A549 treated with Mapracorat at 1 μM for 4 hours (cell line): ENCODE measurements at places on chromosomes 5 and 9. TPM values are rescaled to one million over a fixed set of nuclear protein-coding genes. Genes with fewer than 3 reads are reported as not detected.

The PCDHGA6 gene
- 0.13 to 0.27 TPM (median 0.21 TPM) in 5 replicates for total RNA-seq

The RBM18 gene
- total RNA-seq: 18.1 to 23.5 TPM (median 21.7 TPM) in 5 replicates

The GRPEL2 gene
- 7.0 to 8.4 TPM (median 7.4 TPM) in 5 replicates for total RNA-seq

The F2RL2 gene
- 2.8 to 4.1 TPM (median 3.1 TPM) in 5 replicates for total RNA-seq

The OR1J2 gene
- not detected in 5 replicates for total RNA-seq

The WHRN gene
- total RNA-seq: 5.0 to 8.2 TPM (median 6.9 TPM) in 5 replicates

The ARID3C gene
- 0.09 to 0.39 TPM (median 0.17 TPM) in 5 replicates for total RNA-seq

The MRPL50 gene
- total RNA-seq: 12.5 to 17.8 TPM (median 13.7 TPM) in 5 replicates

The TAF11L14 gene
- total RNA-seq: not detected in 5 replicates

The EDIL3 gene
- 0.13 to 0.38 TPM (median 0.21 TPM) in 5 replicates for total RNA-seq

The SLC36A2 gene
- not detected in 5 replicates for total RNA-seq

The RNF180 gene
- total RNA-seq: 0.12 to 0.36 TPM (median 0.26 TPM) in 5 replicates

The FBP2 gene
- not detected in 5 replicates for total RNA-seq

The GADD45G gene
- 0.24 to 0.77 TPM (median 0.50 TPM) in 5 replicates for total RNA-seq

The C5orf58 gene
- not detected in 5 replicates for total RNA-seq

The SOWAHA gene
- 0.08 to 0.17 TPM (median 0.09 TPM) in 5 replicates for total RNA-seq

The CARD9 gene
- total RNA-seq: 0.50 to 1.8 TPM (median 1.3 TPM) in 5 replicates

The STPG3 gene
- not detected in 5 replicates for total RNA-seq

The PRSS3 gene
- 11.8 to 13.5 TPM (median 12.6 TPM) in 5 replicates for total RNA-seq

The EQTN gene
- 0.22 TPM in 1 of 5 replicates, not detected in the others for total RNA-seq

The SLC25A2 gene
- total RNA-seq: not detected in 5 replicates

The ALDH1A1 gene
- total RNA-seq: 4,422 to 5,926 TPM (median 5,467 TPM) in 5 replicates

The NOXA1 gene
- 0.77 to 2.0 TPM (median 1.7 TPM) in 5 replicates for total RNA-seq

The CCNB1 gene
- 247 to 288 TPM (median 262 TPM) in 5 replicates for total RNA-seq

The TAF11L10 gene
- total RNA-seq: not detected in 5 replicates

The TAS2R1 gene
- not detected in 5 replicates for total RNA-seq

The TTC33 gene
- 7.0 to 14.7 TPM (median 9.9 TPM) in 5 replicates for total RNA-seq

The SPATA31E1 gene
- not detected in 5 replicates for total RNA-seq

The TLE1 gene
- total RNA-seq: 82.6 to 93.6 TPM (median 88.1 TPM) in 5 replicates

The ANKRD34B gene
- 0.04 to 0.16 TPM (median 0.09 TPM) in 4 of 5 replicates, not detected in the other for total RNA-seq

The PDLIM4 gene
- total RNA-seq: 0.27 to 1.1 TPM (median 0.64 TPM) in 5 replicates

The ZDHHC21 gene
- total RNA-seq: 1.8 to 3.0 TPM (median 2.5 TPM) in 5 replicates

The NMUR2 gene
- total RNA-seq: 0.08 to 0.21 TPM (median 0.09 TPM) in 4 of 5 replicates, not detected in the other

The SCGB3A2 gene
- not detected in 5 replicates for total RNA-seq

The SPATA31C1 gene
- total RNA-seq: not detected in 5 replicates

The CCDC152 gene
- total RNA-seq: not detected in 5 replicates

The SPOCK1 gene
- 12.1 to 17.6 TPM (median 17.1 TPM) in 5 replicates for total RNA-seq

The STK32A gene
- 0.10 to 0.55 TPM (median 0.28 TPM) in 5 replicates for total RNA-seq

The GEMIN5 gene
- total RNA-seq: 19.8 to 24.3 TPM (median 21.7 TPM) in 5 replicates

The ISOC1 gene
- 15.2 to 16.8 TPM (median 15.7 TPM) in 5 replicates for total RNA-seq

The MPDZ gene
- 10.0 to 12.5 TPM (median 12.2 TPM) in 5 replicates for total RNA-seq

The NUDT12 gene
- 1.5 to 1.9 TPM (median 1.7 TPM) in 5 replicates for total RNA-seq
